ENCODE measurements at places on chromosomes 11 and 22.

GRCh38 chr11:22163394-22163797, 29.5 kb upstream of the ANO5 start:
- DNase-seq, result no peak

DNA sequence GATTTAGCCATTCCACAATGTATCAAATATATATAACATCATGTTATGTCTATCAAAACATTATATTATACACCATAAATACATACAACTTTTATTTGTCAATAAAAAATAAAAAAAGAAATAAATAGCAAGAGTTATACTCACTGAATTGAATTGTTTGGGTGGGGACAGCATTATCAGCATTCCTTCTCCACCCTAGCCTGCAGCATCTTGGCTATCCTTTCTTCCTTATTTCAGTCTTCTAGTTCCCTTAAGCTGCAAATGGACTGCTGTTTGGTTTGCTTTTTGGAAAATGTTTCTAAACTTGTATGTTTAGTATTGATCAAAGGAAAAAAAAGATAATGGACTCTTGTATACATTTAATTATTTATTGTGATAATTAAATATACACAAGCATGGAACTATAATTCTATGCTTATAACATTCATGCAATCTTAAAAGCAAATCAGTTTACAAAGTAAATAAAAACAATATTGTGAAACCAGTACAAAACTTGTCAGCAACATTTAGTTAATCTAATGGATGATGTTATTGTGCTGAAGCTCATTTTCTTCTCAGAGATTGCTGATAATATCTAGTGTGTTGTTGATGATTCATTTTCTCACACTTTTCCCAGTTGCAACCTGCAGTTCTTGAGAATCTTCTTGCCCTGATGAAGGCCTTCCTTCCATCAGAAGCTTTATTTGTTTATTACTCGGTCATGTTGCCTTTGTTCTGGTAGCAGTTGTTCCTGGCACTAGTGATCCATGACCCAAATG, 5.0 kb downstream of the ARHGAP42 start:
- DNase-seq, result no peak

- DNase-seq, result no peak
These were observed 268.7 kb upstream of the CCDC90B start for GRCh38 chr11:83554876-83555275.

DNA sequence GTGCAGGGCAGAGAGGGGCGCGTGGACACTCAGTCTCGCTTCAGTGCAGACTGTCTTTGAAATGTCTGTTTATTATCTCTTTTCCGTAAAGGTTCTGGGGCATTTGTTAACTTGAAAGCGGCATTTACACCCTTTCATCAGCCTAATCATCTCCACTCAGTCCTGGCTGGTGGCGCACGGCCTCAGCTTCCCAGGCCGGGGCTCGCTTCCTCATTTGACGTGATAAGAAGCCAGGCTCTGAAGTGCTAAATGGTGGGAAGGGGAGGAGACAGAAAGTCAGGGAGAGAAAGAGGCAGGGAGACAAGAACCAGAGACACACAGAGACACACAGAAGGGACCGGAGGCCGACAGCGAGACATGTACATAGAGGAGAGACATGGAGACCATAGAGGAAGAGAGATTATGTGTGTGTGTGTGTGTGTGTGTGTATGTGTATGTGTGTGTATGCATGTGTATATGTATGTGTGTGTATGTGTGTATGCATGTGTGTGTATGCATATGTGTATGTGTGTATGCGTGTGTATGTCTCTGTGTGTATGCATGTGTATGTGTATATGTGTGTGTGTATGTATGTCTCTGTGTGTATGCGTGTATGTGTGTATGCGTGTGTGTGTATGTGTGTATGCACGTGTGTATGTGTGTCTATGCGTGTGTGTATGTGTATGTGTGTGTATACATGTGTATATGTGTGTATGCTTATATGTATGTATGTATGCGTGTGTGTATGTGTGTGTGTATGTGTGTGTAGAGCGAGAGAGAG, 101.5 kb downstream of the ST3GAL4 start:
- DNase-seq, result no peak

DNA sequence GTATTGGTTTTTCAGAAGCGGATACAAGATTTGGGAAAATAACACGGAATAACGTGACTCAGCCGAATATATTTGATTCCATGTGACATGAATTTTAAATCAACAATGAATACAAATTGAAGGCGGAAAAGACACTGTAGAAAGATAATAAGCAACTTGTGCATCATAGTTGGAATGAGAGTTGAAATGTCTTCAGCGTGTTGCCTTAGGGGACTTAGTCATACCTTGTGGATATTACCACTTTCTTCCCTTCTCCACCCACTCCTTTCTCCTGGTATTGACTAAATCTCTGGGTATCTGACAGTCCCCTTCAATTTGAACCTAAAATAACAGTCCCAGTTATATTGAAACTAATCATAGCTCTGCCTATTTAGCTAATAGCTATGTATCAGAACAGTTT, 2373.1 kb upstream of the RAG2 start:
- DNase-seq, result no peak

GRCh38 chr11:35021589-35021988, 105.2 kb downstream of the PDHX start:
- DNase-seq, result no peak
